ENCODE measurements at places on chromosomes 4 and X.

DNA sequence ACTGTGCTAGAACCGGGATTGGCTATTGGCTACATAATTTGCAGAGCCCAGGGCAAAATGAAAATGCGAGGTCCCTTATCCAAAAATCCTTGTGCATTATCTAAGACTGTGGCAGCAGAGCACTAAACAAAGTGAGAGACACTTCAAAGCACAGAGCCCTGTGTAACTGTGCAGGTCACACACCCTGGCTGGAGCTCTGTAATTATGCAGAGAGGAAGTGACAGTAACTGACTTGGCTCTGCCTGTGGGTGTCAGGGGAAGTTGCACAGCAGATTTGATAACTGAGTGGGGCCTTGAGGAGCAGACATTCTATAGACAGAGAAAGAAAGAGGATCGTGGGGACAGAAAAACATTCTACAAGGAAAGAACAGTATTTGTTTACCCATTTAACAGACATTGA lies 173.5 kb upstream of the FMR1 start:
- no peak for DNase-seq

GRCh38 chr4:141220271-141220670 lies 424 bp upstream of the ZNF330 start:
- no peak for DNase-seq

DNA sequence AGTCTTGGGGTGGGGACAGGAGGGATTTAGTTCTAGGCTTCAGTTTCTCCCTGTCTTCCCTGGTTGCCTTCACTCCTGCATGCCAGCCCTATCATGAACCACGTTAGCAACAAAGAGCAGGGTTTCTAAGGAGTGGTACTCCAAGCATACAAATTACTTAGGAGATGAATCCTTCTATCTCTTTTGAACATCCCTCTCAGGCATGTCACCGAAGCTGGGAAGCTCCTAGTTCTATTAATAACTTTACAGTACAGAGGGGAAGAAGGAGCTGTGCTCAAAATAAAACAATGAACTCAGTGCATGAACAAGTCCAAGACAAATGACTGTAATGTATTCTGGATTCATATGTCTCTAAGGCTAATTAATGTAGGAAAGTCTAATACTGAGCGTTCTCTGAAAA lies 450.6 kb upstream of the RASGEF1B start:
- no peak for DNase-seq

GRCh38 chr4:119116925-119117900 lies 18.4 kb upstream of the MYOZ2 start:
- no peak for DNase-seq

DNA sequence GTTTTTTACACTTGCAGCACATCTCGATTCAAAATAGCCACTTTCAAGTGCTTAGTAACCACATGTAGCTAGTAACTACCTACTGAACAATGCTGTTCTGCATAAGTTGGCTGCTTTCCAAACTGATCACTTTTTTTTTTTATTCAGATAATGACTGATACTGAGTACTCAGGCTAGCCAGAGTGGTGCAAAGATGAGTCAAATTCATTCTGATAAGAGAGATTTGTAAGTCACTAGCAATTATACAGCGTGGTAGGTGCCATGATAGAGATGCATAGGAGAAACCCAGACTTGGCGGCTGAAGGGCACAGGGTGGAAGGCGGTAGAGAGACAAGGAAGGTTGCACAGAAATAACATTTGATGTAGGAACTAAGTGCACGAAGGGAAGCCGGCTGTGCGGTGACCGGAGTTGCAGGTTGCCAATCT lies 357 bp upstream of the IGBP1 start:
- DNase-seq: no peak

GRCh38 chr4:83071116-83071515 lies 36.1 kb downstream of the COPS4 start:
- no peak for DNase-seq

DNA sequence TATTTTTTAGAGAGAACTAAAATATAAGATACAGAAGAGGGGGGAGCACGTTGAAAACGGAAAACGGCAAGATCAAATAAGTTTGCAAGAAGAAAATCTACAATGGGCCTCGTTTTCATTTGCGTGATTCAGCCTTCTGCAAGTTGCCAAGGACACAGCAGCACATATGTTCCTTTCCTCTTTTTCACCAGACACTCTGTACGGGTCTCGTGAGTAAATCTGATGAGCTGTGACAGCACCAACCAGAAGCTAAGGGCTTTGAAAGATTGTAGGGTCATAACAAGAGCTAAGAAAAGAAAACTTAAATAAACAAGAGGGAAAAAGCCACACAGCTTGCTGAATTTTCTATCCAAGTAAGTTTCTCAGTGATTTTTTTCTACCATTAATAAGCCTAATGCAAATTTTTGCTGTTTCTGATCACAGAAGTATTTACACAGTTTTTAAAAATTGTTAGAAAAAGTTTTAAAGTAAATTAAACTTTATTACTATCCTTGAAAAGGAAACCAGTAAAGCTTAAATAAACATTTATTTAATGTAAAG lies 63.4 kb downstream of the SCML2 start:
- DNase-seq: no peak

DNA sequence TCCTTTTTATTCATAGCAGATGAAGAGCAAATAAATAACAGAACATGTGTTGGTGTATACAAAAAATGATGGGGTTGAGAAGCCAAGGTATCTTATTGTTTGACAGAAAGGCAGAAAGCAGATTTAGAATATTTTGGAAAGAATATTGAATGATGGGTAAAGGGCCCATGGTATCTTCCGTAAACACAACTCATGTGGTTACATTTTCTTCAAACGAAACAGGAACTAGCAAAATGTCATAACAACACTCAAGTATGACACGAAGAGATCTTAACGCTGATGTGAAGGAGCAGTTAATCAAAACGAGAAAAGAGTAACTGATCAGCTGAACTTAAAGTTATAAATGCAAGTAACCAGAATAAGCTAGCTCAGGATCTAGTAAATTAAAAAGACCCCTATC lies 195.7 kb upstream of the GK2 start:
- DNase-seq: no peak

DNA sequence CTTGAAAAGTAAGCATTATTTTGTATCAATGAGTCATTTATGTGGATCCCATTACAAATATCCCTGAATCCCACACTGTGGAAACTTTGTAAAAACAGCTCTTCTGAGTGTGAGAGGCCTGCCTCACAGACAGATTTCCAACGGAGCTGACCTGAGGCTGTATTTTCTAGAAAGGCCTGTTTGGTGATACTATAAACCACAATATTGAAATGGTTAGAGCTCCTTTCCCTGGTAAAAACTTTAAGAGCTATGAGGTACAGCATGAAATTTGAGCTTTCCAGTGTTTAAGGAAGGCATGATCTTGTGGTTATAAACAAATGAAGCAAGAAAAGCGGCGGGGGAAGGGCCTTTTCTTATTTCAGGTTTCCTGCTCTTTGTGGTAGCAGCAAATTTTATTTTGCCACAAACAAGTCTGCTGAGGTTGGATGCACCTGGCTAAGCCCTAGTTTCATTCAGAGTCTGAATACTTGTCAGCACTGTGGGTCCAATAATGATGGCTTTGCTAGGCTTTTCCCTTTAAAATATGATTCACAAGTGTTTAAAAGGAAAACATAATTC lies 86.8 kb upstream of the ETNPPL start:
- DNase-seq: no peak

GRCh38 chrX:65874765-65875164 lies 165.1 kb downstream of the VSIG4 start:
- DNase-seq: no peak

- no peak for DNase-seq
Measured at GRCh38 chrX:37383313-37383712, 34.1 kb downstream of the PRRG1 start.

DNA sequence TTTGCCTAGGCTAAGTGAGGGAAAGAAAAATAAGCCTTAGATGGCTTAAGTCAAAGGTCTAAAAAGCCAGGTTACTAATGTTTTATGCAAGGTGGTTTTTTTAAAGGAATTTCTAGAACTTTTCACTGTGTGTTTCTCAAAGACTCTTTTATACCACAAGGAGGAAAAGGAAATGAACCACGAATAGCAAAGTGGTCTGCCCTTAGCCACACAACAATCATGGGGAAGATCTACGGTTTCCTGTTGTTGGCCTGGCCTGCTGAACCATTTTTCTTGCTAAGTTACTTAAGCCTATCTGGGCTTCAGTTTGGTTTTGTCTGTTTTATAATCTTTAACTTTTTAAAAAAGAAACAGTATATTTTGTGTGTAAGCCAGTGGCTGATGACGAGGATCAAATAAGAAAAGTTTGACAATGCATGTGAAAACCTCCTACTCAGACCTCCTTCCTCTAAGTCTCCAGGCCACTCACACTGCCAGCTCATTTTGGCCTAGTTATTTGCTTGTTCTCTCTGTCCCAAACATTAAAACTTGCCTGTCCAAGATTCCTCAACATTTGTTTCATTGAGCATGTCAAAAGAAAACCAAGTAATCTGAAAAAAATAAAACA lies 56.7 kb upstream of the COL25A1 start:
- DNase-seq: no peak

DNA sequence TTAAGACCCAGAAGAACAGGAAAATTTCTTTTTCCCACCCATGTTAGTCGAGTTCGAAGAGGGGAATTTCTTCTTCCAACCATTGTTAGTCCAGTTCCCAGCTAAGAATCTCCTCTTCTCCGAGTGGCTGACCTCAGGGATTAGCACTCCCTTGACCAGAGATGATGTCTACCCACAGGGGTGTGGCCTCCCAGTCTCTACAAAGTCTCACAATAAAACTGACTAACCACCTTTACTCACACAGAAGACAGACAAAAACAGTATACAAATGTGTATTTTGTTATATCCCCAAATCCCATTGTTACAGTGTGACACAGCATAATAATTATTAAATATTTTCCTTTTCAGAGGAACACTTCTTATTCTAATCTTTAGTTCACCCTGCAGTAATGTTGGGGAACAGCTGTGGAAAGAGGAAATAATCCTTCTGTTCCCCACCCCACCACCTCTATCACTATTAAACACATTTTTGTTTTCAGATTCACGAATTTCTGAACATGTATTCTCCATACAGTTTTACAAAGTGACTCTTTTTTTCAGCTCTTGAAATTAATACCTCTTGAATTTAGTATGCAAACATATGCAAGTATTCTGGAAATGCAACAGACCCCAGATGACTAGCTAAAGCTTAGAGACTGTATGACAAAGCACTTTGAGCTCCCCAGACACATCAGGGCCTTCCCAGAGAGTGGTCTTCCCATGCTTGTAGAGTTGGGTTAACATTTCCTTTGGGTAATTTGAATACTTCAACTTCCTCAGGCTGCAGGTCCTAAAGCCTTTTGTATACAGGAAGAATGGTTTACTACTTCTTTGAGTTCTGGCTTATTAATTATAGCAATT lies 62.5 kb upstream of the NFKB1 start:
- no peak for DNase-seq

DNA sequence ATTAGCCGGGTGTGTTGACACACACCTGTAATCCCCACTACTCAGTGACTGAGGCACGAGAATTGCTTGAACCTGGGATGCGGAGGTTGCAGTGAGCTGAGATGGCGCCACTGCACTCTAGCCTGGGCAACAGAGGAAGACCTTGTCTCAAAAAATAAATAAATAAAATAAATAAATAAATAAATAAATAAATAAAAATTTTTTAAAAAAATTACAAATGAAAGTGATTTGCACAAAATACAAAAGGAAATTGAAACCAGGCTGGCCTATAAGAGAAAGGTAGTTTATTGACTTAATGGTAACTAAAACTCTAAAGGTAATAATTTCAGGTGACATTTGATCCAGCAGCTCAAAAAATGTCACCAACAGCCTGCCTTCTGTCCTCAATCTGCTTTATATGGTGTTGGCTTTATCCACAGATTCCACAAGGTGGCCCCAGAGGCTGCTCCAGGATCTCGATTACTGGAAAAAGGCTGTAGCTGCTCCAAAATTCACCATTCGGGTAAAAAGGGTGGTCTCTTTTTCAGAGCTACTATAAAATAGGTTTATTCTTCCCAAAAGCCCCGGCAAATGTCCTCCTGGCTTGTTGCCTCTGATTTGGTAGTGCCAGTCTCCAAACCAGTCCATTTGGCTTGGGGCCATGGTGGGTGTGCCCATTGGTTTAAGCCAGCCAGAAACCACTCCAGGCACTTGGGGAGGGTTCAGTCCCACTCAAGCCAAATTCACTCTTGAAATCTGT lies 61.4 kb upstream of the TRIM2 start:
- DNase-seq: peak; percentile 77

DNA sequence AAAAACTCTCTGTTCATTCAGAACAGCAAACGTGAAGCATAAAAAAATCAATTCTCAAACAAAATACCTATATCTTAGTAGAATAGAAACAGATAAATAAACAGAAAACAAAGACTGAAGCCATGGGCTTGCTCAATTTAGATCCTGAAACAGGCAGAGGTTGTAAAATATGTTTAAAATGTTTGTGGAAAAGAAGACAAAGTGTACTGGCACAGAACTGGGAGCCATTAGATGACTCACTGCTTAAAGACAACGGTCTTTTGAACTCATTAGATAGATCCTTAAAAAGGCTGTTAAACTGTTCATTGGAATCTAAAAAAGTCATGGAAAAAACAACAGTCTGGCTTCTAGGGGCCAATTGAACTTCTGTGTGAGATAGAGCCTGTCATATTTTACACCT lies 247.0 kb upstream of the NDST4 start:
- no peak for DNase-seq

DNA sequence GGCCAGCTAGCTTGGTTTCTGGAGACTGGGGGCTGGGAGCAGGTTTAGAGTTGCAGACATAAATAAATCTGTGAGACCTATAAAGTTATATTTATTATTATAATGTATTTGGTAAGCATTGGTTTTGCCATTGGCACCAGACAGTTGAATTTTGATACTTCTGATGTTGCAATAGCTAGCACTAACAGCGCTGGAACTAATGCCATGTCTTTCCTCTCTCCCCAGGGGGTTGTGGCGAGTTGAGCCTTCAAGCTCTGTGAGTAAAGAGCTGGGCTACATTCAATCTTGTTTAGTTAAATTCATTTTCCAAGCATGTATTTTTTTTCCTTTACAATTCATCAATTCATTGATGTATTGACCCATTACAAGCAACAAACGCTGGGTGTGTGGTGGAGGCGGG lies 358.7 kb upstream of the NR3C2 start:
- no peak for DNase-seq

DNA sequence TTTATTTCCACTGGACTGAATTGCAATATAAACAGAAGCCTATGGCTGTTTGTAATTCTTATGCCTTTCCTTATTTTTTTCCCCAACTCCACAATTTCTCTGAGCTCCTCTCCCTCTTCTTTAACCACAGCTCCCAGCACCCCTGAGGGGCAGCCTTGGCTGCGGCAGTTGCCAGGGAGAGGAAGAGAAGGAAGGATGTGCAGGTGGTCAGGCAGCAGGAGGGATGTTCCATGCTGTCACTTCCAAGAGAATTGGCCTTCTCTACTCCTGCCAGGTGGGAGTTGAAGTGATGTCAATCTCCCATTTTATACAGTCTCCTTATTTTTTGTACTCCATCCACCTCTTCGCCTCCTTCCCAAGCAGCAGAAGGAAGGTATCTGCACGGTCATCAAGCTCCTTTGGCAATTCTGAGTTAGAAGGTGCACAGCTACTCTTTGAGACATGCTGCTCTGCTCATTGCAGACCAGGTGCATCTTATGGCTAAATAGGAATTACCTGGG lies 343.3 kb upstream of the RPS6KA3 start:
- DNase-seq: no peak

- peak; percentile 22 for DNase-seq
Measured at GRCh38 chr4:78552389-78553042, 946 bp downstream of the ANXA3 start.

All from HEK293T (cell line).